ENCODE measurements at places on chromosomes 12 and 14.
A peak's percentile ranks its signal among the peaks of the same experiment; 100 is the strongest.

GRCh38 chr12:10855807-10856206, 6.5 kb upstream of the PRR4 start:
- DNase-seq = no peak

DNA sequence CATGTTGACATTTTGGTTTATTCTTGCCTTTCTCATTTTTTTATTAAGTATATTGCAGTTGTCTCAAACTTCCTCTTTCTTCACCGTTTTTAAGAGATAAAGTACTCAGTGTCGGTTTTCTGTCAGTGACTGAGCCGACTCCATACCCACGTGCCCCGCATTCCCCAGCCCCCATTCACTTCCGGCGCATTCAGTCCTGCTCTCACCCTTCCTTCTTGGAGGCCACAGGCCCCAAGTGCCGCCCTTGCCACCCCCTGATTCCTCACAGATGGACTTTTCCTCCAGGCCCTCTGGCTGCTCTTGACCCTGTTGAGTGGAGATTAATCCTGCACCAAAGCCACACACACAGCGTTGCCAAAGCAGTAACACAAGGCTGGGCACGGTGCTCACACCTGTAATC, 19.1 kb upstream of the DNAH10 start:
- no peak for DNase-seq

GRCh38 chr12:65427646-65428045, 149.2 kb downstream of the MSRB3 start:
- DNase-seq = no peak

DNA sequence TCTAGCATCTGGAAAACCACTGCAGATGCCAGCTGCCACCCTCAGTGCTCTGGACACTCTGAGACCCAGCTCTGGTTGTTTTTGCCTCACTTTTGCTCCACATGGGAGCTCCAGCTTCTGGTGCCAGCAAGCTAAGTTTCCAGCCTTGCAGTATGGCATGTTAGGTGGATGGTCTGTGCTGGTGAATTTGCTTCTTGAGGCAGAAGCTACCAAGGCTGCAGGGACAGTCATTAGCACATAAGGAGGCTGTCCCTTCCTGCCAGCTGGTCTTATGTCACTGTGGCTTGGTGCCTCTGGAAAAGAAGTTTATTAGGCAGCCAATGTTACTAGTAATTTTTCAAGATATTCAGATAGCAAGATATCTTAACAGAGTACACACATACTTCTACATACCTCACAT, 64.2 kb upstream of the CSRP2 start:
- DNase-seq = peak; percentile 46

DNA sequence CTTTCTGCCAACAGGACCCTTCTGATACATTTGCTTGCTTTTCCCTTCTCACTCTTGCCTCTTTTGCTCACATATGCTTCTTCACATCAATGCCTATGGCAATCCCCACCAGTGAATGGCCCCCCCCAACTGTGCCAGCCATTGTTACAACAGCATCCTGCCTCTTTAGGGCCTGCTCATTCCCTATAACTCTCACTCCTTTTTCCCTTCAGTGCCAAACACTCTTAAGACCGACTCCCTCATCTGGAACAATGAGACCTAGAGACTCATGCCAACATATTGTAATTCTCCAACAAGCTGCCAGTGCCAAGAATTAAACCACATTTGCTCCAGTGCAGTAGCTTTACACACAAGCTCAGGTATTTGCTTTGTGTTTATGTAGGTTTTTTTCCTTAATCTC, 189.0 kb downstream of the SOX5 start:
- DNase-seq = no peak

DNA sequence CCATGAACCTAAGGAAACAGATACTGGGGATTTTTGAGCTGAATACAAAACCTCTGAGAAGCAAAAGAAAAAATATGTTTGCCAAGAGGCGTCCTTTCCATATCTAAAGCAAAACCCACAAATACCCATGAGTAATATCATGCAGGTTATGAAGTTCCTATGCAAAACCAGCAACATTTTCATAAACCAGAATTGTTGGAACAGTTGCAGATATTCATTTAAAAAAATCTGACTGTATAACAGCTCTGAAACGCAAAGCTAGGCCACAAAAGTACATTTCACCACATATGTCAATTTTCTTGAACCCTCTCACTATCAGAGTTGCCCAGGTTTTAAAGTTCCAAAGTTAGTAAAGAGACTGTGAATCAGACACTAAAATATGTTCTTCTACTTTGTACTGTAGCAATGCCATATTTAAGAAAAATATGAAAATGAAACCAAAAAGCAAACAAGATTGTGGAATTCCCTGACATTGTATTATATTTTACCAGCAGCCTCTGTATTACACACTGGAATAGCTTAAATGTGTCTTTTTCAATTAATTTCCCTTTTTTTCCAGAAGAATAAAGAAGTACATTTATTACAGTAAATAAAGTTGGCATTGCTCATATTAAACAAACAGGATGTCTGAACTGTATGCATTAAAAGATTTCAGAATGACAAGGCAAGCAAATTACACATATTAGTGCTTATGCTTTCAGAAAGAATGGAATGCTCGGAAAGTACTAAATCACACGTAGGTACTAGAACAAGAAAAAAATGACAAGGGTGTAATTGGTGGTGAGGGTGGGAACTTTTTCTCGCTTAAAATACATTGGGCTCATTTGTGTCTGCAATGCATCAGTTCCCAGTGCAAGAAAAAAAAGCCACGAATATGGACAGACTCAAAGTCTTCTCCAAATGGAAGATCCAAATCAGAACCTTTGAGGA, 33.6 kb upstream of the HIF1A start:
- DNase-seq = no peak

GRCh38 chr14:93171376-93171775, 13.3 kb downstream of the MOAP1 start:
- no peak for DNase-seq

DNA sequence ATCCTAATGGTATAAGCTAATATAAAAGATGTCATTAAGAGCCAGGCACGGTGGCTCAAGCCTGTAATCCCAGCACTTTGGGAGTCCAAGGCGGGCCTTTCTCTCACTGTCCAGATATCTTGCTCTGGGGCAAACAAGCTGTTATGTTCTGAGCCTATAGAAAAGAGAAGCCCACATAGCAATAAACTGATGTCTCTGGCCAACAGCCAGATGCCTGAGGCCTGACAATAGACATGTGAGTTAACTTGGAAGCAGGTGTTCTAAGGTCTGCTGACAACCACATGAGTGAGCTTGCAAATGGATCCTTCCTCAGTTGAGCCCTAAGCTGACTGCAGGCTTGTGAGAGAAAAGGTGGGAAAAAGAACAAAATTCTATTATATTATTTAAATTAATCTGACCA, 25.0 kb downstream of the YAF2 start:
- no peak for DNase-seq

DNA sequence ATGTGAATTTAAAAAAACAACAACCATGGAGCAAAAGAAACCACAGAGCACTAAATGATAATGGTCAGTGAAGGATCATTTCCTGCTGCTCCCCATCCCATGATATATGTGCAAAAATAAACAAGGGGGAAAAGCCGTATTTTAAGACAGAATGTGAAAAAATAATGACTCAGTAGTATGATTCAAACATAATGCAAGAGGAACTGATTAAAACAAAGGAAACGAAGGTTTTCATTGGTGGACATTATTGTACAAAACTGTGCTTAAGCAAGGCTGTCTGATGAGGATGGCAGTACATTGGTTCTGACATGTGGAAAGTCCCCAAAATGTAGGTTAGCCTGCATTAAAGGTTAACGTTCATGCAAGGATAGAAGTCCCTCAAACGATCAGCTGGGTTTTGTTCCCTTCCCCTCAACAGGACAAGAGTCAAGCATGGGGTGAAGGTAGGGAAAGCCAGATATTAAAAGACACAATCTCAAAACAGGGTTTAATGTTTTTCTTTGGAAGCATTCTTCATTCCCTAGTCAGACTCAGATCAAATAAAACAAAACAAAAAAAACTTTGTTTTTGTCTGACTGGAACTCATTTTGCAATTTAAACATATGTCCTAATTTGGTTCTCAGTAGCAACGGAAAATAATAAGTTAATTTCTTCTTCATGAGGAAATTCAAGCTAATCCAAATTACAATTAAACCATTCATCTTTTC, 26.3 kb upstream of the PTGDR start:
- DNase-seq = no peak

DNA sequence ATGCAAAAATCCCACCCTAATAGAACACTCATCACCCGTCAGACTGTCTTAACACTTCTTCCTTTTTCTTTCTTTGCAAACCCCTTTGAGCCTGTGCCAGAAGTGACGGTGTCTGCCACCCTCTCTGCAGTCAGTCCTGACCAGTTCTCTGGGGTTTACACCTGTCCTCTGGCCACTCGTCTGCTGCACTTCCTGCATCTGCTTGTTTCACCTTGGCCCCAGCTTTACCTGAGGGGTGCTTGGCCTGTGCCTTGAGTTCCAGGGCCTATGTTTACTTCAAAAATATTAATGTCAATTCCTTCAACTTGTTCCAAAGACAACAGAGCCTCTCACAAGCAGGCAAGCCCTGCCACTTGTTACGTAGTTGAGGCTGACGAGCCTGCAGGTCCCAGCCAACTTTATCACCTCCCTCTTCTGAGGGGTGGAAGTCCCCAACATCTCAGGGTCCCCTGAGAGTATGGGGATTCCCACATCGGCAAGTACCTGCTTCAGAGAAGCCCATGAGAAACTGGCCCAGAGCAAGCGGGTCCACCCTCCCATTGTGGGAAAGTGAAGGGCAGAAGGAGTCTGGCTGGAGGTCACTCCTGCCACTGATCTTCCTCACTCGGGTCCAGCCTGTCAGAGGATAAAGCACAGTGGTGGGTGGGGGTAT, 205.4 kb downstream of the DAD1 start:
- no peak for DNase-seq

- no peak for DNase-seq
Measured at GRCh38 chr14:75299576-75299975, 20.9 kb downstream of the FOS start.

GRCh38 chr12:32659908-32660440, 19.1 kb upstream of the DNM1L start:
- no peak for DNase-seq

DNA sequence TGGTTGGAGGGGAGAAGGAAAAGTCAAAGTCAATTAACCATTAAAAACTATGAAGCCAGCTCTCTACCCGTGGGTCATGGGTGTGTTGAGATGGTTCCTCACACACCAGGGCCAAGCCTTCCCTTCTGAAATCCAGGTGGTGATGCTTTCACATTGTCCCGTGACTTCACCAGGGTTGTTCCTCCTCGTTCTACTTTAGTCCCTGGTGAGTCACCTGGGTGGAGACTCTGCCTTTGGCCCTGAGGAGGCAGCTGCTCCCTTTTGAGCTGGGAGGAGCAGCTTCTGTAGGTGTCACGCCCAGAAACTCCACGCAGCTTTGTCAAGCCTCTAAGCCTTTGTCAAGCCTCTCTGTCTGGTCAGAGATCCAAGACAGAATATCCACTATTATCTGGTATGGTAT, 348.3 kb downstream of the BMP4 start:
- DNase-seq = no peak

GRCh38 chr12:71441836-71442566, 2.4 kb downstream of the LGR5 start:
- DNase-seq = no peak

DNA sequence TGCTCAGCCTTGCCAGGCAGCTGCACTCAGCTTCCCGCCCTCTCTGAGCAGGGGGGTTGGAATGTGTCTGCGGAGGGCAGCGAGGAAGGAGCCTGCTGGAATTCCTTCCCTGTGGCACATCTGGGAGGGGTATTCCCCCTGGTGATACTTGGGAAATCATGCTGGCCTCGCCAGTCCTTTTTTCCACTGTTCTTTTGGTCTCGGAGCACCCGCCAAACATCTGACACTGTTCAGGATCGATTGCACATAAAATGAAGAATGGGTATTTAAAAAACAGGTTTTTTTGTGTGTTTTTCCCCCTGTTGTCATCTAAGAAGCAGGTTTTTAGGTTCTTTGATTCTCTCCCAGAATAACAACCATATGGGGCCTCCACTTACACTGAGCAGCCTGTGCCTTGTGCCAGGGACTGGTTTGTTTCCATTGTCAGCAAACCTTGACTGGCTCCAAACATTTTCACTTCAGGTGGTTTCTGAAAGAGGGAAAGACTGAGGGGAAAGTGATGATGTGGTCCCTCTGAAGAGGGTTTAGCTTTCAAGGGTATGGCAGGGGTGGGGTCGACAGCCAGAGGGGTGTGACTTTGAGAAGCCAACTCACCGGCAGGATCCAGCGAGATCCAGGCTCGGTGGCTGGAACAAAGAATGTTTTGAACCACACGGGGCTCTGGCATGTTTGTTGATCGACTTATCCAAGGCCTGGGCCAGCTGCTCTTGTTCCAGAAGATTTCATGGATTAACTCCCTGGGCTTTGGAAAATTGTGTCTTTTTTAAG, 215.1 kb downstream of the CACNA1C start:
- peak; percentile 78 for DNase-seq

GRCh38 chr12:97386133-97386581, 76.4 kb upstream of the RMST start:
- peak; percentile 73 for DNase-seq

DNA sequence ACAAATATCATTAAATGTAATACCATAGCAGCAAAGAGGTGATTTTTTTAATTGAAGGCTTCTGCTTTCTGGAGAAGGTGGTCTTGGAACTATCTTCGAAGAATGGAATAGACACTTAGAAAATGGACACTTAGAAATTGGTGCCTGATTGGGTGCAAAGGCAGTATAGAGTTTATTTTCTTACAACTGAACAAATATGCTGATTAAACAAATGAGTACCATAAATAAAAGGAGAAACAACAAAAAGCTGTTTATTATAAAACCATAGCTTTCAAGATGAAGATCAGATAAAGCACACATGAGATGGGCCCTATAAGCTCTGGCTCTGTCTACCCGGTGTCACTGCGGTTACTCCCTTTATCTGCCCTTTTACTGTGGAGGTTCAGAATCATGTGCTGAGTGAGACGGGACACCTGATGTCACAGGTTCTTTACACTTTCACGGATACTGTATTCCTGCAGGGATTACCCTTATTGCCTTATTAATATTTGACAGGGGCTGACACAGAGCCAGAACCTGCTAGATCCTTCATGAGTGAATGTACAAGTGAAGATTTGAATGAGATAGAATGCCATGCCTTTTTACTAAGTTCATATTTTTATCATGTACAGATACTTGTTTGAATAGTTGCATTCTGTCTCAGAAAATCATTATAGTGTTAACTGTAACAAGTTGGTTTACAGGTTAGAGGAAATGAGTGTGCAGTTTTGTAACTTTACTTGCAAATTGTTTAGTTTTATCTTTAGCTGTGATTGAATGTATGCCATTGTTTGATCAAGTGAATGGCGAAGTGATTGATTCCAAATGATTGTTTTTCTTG, 477.5 kb upstream of the RGS6 start:
- DNase-seq = no peak

- no peak for DNase-seq
Measured at GRCh38 chr12:14072987-14073386, 91.6 kb upstream of the GRIN2B start.

- DNase-seq = no peak
Measured at GRCh38 chr14:104139460-104140212, 1.2 kb downstream of the KIF26A start.

- no peak for DNase-seq
Measured at GRCh38 chr12:45674181-45674977, 55.1 kb upstream of the ARID2 start.

GRCh38 chr12:90281154-90281868, 572.7 kb upstream of the ATP2B1 start:
- DNase-seq = no peak

All from cerebellar cortex (tissue), 1 donor.